ENCODE measurements at places on chromosomes 11 and 22.
A peak's percentile ranks its signal among the peaks of the same experiment; 100 is the strongest.

DNA sequence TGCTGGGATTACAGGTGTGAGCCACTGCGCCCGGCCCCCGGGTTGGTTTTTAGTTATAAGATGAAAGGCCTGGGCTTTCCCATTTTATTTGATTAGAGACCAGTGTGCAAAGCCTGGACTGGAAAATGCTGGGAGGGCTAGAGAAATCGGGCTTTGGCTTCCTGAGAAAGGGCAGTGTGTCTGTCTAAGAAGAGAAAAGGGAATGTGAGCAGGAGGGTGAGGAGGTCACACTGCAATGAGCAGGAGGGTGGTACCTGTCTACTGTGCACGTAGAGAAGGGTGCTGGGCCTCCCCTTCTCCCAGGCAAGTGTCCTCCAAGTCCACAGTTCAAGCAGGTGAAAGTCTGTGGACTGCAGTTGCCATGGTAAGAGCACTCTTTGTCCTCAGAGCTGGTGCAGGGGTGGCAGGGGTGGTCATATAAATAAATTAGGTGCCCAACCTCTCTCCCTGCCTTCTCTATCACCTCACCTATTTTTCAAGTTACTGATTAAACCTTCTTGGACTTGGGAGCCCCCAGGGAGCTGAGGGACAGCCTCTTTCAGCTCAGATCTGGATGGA is 30.8 kb downstream of the SLC5A1 start:
- DNase-seq, result no peak

DNA sequence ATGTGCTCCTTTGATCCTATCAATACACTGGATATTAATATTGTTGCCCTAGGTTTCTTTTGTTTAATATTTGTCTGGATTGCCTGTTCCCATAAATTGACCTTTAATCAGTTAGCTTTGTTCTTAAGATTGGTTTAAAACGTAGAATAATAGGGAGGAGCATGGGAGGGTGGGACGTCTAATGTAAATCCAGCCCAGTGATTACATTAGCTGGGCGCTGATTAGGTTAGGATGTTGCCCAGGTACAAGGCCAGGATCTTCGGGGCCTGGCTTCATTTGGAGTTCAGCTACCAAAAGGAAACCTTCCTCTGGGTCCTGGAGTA is at the start of gene SRSF8:
Gene SRSF8, plus strand, starts transcription at position 204 of the 323 bp plus-strand sequence. CDS start 308 bp downstream, outside the sequence.
- DNase-seq, result no peak

- DNase-seq, result no peak
Observed at GRCh38 chr11:75465701-75466531, 32.9 kb upstream of the KLHL35 start.

- peak; percentile 85 for DNase-seq
Observed at GRCh38 chr22:18033204-18033998, 9.0 kb upstream of the MICAL3 start.

Measured in stromal cell of bone marrow (primary cell).